ENCODE measurements at places on chromosomes 16 and 17.

DNA sequence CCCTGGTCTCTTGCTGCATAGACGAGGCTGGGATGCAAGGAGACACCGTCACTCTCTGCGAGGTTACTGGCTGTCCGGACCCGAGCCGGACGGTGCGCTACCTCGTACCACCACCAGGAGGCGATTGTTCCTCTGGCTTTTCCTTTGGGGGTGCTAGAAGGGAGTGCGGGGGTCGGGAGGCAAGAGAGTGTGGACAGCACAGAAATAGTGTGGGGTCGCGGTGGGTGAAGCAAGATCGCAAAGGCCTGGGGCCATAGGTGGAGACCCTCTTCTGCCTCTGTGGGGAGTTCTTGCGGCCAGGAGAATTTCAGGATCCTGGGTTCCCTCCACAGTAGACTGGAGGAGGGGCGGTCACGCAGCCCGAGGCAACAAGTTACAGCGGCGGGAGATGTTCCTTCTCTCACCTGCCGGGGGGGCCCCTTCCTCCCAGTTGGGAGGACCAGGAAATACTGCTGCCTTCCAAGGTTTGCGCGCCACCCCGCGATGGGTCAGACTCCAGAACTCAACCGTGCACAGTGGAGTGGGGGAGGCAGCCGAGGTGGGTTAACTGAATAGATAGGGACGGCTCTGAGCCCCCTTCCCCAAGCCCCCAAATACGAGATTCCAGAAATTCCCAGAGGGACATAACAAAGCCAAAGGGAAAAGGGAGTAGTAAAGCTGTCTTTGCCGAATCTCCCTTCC, 6.9 kb downstream of the PHOSPHO1 start:
- peak; percentile 85 for DNase-seq

DNA sequence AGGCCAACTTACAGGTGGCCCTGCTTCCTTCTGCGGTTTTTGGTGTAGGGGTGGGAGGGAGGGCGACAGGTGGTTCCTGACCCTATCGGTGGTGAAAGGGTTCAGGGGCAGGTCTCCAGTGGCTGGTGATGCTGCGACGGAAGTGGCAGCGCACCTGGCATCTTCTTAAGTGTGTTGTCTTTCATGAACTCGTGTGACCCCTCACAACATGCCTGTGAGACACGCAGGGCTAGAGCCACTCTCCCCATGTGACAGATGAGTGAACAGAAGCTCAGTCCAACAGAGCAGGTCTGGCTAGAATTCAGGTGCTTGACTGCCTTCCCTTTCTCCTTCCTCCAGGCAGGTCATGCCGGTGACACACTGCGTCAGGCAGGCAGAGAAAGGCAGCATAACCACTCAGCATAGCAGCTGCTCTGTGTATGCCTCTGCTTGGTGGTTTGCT, 8.0 kb downstream of the TNFAIP1 start:
- no peak for DNase-seq

DNA sequence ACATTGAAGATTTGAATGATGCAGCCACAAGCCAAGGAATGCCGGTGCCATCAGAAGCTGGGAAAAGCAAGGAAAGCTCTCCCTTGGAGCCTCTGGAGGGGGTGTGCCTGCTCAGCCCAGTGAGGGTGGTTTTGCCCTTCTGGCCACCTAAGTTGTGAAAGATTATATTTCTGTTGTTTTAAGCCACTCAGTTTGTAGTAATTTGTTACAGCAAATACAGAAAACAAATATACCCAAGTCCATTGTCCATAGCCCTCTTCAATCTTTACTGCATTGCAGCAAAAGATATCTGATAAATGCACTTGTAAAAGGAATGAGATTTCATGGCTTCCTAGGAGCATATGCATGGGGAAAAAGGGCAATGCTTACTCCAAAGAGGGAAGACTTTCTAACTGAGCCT, 447.9 kb downstream of the HAPSTR1 start:
- DNase-seq: no peak

GRCh38 chr17:11943759-11944347, 53.4 kb downstream of the ZNF18 start:
- no peak for DNase-seq

GRCh38 chr17:42428141-42428944, 5.3 kb upstream of the CAVIN1 start:
- peak; percentile 41 for DNase-seq

DNA sequence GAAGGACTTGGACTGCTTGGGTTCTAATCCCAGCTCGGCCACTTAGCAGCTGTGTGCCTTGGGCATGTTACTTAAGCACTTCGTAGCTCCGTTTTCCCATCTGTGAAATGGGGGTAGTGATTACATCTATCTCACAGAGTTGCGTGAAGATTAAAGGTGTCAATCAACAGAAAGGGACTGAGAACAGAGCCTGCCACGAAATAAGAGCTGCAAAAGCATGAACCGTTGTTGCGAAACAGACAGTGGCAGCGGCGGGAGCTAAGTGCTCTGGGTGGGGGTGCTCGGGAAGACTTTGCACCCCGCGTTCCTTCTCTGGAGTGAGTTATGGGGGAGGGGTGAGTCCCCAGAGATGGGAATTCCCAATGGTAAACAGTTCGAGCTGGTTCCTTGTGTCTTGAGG, 79.6 kb upstream of the LHX1 start:
- DNase-seq: no peak
